ENCODE measurements at places on chromosomes 4 and X.

DNA sequence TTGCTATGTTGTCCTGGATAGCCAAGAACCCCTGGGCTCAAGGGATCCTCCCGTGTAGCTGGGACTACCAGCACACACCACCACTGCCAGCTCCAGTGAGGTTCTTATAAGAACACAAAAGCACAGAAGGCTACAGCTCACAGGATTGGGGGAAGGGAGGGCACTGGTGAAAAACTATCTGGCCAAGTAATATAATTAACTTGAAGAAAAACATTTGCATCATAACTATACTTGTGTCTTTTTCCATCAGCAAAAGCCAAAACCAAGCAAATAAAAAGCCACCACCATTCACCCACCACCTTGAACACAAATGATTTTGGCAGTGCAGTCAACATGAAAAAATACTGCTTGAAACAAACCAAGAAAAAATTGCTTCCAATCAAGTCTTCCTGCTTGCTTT is 188.2 kb downstream of the MAML3 start:
- DNase-seq: no peak

DNA sequence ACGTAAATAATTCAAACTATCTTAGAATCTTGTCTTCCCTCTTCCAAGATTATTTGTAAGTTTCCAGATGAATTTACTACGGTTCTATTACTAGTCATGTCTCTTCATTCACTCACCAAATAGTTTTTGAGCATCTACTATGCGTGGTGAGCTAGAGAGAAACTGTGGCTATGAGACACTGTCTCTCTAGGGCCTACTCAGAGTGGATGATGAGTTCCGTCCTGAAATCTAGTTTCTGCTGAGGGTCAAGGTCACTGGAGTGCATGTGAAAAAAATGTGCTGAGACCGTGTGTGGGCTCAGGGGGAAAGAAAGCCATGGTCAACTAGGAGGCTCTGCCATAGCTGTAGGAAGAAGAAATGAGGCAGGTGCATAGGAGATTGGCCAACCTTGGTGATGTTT is 320.2 kb upstream of the GATB start:
- DNase-seq: no peak

DNA sequence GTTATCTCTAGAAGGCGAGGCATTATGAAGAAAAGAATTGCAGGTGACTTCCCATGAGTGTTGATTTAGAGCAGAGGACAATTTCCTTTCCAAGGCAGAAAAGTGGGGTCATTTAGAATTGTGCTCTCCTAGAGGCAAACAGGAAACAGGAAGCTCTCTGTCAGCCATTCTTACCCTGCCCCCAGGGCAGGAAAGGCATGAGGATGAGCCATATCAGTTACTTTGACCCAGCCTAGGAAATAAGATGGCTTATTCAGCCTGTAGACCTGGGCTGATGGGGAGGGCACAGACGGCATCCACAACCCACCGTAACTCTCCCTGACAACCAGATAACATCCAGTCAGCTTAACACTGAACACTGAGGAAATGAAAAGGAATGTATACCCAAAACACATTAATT is 88.8 kb upstream of the KDR start:
- no peak for DNase-seq

- DNase-seq: no peak
Observed at GRCh38 chr4:179307297-179308136, 1865.3 kb upstream of the AGA start.

- no peak for DNase-seq
Observed at GRCh38 chr4:122305853-122306252, 73.0 kb upstream of the ADAD1 start.

GRCh38 chr4:53040459-53040815 is 178.3 kb downstream of the RASL11B start:
- no peak for DNase-seq

- DNase-seq: no peak
Observed at GRCh38 chrX:66616944-66617343, 21.9 kb downstream of the EDA2R start.

DNA sequence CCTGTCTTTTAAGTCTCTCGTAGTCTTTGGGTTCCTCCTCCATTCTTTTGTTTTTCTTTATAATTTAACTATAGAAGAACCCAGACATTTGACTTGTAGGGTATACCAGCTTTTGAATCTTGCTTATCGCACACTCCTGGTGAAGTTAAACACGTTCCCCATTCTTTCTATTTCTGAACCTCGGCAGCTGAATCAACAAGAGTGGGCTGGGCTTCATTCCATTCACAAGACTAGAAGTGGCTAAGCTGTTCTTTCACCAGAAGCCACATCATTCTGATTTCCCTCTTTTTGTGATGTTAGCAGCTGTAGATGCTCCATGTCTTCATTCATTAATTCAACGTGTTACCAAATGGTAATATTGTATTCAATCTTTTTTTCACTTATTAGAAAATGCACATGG is 167.9 kb downstream of the CORIN start:
- DNase-seq: no peak

DNA sequence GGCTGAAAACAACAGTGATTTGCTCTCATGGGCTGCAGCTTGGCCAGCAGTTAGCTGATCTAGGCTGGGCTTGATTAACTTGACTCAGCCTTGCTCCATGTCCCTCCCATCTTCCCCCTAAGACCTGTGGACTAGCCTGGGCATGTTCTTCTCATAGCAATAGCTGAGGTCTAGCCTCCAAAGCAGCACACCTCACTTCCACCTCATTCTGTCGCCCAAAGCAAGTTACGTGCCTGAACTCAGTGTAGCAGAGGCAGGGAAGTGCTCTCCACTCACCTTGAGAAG is 62.2 kb downstream of the EVC start:
- DNase-seq: no peak

DNA sequence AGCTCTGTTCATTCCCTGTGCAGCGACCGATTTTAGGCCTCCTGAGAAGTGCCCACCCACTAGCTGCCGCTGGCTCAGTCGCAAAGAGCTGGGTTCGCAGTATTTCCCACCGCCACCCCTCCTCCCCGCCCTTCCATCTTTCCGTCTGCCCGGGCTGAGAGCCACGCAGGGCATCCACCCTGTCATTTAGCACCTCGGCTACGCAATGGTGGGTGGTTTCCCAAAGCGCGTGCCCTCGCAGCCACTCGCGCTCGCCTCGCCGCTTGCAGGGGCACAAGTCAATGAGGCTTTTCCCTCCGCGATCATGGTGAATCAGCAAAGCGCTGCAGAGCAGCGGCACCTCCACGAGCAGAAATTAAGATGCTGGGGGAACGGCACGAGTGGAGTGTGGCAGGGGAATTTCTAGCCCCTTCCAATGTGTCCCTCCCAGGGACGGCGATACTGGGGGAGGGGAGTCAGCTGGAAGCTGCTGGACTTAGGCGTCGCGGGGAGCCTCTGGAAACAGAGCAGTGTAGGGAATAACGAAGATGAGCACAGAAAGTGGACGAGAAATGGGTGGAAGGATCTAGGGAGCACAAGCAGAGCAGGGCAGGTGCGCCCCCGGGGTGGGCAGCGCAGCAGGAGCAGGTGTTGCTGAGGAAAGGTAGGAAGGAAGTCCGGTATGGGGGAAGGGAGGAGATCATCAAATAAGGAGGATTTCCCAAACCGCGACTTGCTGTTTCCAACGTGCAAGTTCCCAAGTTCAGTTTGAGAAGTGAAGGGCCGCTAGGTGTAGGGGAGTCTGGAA is 2.4 kb upstream of the PTCHD1 start:
- DNase-seq: no peak

GRCh38 chr4:8273450-8273849 is 3.9 kb downstream of the HTRA3 start:
- DNase-seq: no peak

DNA sequence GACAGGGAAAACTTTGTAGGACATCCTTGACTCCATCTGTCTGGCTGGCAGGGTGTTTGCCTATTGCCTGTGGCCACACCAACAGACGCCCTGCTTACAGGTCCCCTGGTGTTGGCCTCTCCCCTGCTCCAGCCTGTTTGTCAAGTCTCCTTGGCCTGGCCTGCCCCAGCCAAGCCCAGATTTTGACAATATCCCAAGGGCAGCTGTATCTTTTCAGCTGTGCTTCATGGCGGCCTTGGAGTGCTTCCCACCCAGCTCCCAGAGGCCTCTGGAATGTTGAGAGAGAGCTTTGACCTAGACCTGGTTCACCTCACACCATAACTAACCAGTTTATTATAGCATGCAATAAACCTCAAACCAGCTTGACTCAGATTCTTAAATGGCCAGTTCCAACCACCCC is 204.0 kb upstream of the NHS start:
- no peak for DNase-seq

DNA sequence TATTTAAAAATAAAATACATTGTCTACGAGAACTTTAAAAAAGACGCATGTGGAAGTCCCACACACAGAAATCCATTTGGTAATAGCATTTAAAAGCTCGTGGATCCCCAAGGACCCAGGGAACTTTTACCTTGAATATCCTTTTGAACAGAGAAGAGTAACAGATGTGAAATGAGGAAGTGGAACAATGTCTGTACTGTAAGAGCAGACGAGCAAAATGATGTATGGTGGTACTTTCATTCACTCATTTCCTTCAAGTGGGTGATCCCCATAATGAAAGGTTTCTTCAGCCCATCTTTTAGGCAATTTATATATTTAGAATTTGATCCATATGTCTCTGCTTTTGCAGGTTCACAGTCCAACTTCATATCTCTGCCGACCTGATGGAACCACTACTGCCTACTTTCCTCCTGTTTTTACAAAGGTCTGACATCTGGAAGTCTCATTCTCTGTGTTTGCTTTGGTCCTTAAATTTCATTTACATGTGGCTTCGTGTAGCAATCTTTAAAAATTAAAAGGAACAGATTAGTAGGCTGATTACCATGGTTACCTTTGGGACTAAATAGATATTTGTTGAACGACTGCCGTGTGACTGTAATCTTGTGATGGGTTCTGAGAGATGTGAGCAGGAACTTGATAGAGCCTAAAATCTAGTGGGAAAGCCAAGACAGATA is 188.4 kb downstream of the PALLD start:
- no peak for DNase-seq

DNA sequence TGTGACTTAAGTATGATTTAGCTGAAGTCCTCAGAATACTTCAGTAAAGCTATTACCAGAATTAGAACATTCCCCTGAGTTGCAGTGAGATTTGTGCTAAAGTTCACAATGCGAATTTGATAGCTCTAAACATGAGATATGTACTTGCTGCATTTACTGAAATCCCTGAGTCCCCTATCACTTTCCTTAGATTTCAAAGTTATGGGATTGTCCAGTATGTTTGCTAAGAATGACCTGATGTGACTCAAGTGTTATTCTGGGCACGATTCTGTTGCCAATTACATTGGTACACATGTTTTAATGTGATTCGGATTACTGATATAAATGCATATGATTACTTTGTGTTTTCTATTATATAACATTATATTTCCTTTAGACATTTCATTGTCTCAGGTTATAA is 91.3 kb upstream of the AMOT start:
- no peak for DNase-seq

- DNase-seq: no peak
Observed at GRCh38 chr4:123600987-123601904, 204.7 kb downstream of the SPRY1 start.

DNA sequence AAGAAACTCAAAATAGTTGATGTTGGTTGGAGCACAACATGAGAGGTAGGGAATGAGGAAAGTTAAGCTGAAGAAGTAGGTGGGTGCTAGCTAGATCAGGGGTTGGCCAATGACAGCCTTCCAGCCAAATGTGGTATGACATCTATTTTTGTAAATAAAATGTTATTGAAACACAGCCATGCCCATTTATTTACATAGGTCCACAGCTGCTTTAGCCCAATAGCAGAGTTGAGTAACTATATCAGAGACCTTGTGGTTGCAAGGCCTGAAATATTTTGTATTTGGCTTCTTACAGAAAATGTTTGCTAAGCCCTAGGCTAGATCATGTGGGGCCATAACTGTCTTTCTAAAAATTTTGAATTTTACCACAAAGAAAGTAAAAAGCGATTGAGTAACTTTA is 234.9 kb upstream of the CTSO start:
- DNase-seq: no peak

DNA sequence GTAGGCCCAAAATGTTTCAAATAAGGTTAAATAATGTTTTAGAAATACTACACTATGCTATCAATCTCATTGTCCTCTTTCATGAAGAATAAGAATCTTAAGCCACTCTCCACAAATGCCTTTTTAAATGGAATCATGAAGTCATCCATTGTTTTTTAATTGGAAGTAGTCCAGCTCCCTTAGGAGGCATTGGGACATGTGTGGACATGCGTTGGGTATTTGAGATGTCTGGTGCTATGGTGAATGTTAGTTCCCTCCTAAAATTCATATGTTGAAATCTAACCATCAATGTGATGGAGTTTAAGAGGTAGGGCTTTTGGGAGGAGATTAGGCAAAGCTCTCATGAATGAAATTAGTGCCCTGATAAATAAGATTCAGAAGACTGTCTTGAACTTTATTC is 289.0 kb downstream of the C4orf33 start:
- DNase-seq: no peak
